A673 (cell line): ENCODE measurements at places on chromosomes 13 and 19. TPM values are rescaled to one million over a fixed set of nuclear protein-coding genes. Genes with fewer than 3 reads are reported as not detected.

Gene CYP2S1
- 0.19 and 0.24 TPM in 2 replicates for total RNA-seq

Gene ZNF699
- 5.5 and 6.6 TPM in 2 replicates for total RNA-seq

Gene ZDHHC20
- 98.9 and 110 TPM in 2 replicates for total RNA-seq

DNA sequence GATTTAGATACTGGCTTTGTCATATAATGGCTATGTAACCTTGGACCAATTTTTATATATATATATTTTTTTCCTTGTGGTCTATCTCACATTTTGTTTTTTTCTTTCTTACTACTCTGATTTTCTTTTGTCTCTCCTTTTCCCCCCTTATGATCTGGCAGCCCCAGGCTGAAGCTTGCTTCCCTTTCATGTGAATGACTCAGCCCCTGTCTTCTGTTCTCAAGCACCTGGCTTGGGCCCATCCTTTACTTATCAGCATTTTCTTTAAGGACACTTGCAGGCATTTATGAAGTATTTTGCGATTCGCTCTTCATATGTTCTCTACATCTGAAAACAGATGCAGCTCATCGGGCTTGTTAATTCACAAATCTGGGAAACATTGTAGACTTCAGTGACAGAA, 163.6 kb downstream of the SPRY2 start:
- DNase-seq = no peak

DNA sequence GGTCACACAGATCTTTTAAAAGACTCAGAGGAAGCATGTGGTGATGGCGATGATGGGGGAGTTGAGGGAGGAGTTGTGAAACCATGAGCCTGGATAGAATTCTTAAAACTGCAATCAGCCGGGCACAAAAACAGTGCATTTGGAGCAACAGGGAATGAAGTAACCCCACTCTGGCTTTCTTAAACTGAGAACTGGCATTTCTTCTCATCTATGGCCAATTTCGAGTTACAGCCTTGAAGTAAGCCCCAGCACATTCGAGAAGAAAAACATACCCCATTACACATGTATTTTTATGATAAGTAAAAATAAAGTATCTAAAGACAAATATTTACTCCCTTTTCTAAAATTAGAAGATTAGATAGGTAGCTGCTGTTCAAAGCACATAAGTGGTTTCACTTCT, 70.1 kb downstream of the DCLK1 start:
- no peak for DNase-seq

GRCh38 chr13:111664696-111665095, 344.3 kb downstream of the TEX29 start:
- DNase-seq = no peak
